ENCODE measurements at places on chromosomes 11 and 22.

DNA sequence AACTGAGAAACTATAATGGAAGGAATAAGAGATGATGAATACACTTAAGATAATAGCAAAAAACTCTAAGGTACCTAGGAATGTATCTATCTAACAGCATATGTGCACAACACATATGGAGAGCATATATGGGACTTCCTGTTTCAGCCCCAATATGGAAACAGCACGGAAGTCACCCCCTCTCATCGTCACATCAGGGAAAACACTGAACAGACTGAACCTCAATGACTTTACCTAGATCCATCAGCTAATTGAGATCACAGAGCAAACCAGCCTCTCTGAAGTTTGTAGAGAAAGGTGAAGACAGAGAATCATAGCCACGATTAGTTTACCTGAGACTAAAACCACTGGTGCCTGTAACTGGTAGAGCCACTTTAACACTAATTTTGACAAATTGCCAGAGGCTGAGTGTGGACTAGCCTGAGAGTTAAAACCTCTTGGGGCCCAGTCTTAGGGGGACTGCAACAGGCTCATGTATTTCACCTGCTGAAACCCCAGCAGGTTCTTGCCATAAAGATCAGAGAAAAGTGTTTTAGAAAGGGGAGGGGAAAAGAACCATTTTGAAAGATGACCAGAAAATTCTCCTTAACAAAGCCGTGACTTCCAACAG, 722.6 kb downstream of the TBC1D22A start:
- no peak for DNase-seq

- DNase-seq, result no peak
Observed at GRCh38 chr11:12052676-12053605, 44.5 kb upstream of the DKK3 start.

- DNase-seq, result no peak
Observed at GRCh38 chr11:15473954-15474837, 359.5 kb downstream of the INSC start.

DNA sequence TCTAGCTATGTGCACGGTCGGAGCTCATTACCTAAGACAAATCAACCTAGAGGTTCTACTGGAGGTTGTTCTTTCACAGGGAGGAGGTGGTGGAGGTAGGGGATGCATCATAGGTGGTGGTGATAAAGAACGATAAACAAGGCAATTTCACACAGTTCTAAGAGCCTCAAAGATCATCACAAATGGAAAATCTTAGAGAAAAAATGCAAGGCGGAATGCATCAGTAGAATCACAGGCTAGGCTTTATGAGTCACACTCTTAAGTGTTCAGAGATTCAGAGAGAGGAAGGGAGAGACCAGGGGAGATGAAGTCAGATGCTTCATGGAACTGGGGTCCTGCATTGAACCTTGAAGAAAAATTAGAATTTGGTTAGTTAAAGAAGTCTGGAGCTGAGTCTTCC, 58.3 kb downstream of the TMPRSS5 start:
- DNase-seq, result no peak

GRCh38 chr11:80779905-80780605, 1339.2 kb upstream of the TENM4 start:
- no peak for DNase-seq

GRCh38 chr11:122981388-122982264, at the start of gene BSX:
TSS of gene BSX (minus strand) at chr11:122981834. CDS start at chr11:122981671, 163 bp downstream.
- DNase-seq, result peak; percentile 17

GRCh38 chr11:91230647-91231046, 994.0 kb upstream of the FAT3 start:
- no peak for DNase-seq

- DNase-seq, result no peak
Observed at GRCh38 chr11:34824425-34824824, 91.8 kb downstream of the APIP start.

GRCh38 chr11:34205326-34206035, 100.1 kb downstream of the NAT10 start:
- no peak for DNase-seq

DNA sequence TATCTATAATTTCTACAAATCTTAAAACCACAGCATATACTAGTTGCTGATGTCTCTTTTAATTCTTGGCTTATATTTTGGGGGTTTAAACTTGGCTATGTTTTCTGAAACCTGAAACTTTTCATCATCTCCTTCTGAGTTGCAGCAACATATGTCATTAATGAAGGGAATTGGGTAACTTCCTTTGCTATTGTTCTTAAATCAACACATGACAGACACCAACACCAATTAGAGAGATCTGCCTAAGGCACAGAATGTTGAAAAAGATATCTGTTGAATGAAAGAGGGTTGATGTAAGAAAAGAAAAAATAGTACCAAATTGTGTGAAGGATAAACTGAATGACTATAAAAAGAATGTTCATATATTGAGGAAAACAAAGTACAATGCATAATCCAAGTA, 10.3 kb upstream of the GAS2 start:
- DNase-seq, result no peak

DNA sequence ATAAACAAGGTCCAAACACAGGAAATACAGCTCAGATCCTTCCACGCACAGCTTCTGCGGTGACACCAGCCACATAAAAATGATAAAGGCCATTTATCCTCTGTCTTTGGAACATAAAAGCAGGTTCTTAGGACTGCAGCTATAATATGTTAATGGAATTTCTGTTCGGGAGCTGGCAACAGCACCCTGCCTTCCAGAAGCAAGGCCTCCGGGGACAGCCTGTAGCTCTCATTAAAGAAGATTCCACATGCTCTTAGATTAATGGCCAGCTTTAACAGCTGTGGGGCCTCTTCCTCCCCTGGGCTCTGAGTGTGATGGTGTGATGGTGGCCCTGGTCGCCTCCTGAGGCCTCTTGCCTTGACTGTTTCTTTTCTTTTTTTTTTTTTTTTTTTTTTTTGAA, 137.3 kb downstream of the CACNA1I start:
- DNase-seq, result no peak

GRCh38 chr11:8234425-8234821, 29.3 kb downstream of the LMO1 start:
- no peak for DNase-seq

- DNase-seq, result no peak
Observed at GRCh38 chr11:61751384-61751783, 1.1 kb upstream of the MYRF start.

DNA sequence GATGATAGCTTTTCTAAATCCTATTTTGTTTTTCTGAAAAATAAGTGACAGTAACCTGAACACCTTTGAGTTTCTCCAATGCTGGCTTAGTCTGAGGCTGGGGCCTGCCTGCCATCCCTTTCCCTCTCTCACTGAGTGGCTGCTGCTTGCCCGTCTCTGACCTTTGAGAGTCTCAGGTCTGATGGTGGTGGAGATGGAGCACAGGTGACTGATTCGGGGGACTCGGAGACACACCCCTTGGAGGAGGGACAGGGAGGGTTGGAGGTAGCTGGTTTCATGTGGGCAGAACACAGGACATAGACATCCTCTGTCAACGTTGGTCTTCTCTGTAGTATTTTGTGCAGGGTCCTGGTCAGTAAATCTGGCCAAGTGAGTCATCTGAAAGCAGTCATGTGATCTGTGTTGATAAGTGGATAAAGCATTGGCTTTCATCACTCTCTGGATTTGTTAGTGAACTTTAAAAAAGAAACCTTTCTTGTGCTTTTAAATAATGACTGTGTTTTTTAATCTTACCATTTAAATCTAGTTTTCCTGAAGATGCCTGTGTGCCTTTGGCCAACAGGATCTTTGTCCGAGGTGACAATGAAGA, 47.1 kb upstream of the CLDN5 start:
- DNase-seq, result no peak

DNA sequence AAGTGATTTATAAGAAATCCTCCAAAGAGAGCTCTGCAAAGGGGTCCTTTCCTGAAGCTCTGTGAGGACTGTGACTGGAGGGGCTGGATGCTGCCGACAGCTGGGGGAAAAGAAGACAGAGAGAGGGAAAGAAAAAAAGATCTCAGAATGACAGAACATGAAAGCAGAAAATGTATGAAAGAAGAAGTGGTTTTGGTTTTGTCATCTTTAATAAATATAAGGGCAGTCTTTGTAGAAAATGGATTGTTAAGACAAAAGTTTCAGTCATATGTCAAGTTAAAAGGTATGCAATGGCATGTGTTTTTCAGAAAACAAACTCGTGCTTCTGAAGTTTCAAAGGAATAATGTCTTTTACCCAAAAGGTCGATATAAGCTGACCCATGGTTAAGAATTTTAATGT, 105.5 kb downstream of the CCDC83 start:
- DNase-seq, result no peak
